ENCODE measurements at places on chromosomes 2 and 18. TPM values are rescaled to one million over a fixed set of nuclear protein-coding genes. Genes with fewer than 3 reads are reported as not detected.

ALPP gene
- total RNA-seq, result not detected

IL1F10 gene
- total RNA-seq, result not detected

HOXD1 gene
- under 0.01 TPM for total RNA-seq

SLC35F6 gene
- 30.3 TPM for total RNA-seq

GKN2 gene
- total RNA-seq, result not detected

MC2R gene
- not detected for total RNA-seq

ZNF513 gene
- 6.8 TPM for total RNA-seq

Data from regular cardiac myocyte (primary cell).